ENCODE measurements at places on chromosomes 16 and 17.

DNA sequence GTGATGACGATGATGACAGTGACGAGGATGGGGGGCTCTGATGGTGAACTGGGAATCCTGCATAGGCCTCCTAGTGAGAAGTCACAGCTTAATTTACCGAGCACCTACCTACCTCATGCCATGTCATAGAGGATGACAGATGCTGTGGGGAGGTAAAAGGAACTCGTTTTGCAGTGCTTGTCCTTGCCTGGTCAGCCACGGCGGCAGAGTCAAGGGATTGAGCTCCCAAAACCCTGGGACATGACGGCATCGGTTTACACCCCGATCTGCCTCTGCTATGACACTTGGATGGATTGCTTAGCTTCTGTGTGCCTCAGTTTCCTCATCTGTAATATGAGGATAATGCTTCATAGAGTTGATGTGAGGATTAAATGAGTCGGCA is 103.2 kb downstream of the NTN1 start:
- no peak for DNase-seq

DNA sequence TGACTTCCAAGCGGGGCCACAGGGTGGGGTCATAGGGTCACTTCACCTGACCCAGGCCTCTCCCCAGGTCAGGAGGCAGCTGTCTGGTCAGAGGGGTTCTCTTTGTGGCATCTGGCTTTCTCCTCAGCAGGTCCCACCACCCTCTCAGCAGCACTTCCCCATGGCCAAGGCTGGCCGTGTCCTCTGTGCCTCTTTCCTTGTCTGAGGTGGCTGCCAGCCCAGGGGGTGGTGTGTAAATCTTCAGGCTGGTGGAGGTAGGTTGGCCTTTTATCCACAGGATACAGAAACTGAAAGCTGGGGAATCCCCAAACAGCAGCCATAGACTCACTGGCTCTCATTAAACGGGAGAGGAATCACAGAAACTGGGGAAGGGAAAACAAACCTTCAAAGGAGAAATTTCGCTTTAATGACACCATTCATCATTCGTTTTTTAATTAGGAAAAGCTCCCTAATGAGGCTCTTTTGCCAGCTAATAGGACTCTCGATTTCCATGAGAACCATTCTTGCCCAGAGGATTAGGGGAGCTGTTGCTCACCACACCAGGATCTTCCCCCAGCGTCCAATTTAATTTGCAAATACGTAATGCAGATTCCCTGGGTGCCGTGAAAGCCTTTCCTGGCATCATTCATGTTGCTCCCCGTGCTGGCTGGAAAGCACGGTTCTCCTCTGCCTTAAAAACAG is 18.0 kb downstream of the C17orf75 start:
- DNase-seq = peak; percentile 29

DNA sequence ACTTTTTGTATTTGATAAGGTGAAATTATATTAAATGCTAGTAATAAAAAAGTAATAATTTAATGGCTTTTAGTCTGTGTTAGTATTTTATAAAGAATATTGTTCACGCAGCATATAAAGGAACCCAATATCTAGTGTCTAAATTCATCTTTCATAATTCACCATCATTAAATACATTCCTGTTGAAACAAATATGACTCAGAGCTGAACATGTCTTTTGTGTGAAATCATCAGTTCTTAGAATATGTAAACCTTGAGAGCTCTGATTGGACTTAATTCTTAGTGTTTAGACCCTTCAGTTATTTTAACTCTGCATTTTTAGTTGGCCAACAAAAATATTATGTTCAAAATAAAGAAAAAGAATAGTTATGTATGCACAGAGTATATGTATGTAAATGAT is 71.8 kb downstream of the ABHD15 start:
- DNase-seq = no peak

DNA sequence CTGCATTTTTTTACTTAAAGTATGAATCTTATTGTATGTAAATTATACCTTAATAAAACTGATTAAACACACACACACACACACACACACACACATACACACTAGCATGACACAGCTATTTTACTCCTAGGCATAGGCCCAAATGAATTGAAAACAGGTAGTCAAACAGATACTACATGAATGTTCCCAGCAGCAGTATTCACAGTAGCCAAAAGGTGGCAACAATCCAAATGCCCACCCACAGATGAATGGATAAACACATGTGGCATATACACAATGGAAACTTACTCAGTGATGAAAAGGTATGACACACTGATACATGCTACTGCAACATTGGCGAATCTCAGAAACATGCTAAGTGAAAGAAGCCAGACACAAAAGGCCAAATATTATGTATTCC is 223.5 kb downstream of the CYB561 start:
- DNase-seq = no peak

GRCh38 chr17:42618442-42619150 is 9.1 kb downstream of the TUBG1 start:
- DNase-seq = no peak

DNA sequence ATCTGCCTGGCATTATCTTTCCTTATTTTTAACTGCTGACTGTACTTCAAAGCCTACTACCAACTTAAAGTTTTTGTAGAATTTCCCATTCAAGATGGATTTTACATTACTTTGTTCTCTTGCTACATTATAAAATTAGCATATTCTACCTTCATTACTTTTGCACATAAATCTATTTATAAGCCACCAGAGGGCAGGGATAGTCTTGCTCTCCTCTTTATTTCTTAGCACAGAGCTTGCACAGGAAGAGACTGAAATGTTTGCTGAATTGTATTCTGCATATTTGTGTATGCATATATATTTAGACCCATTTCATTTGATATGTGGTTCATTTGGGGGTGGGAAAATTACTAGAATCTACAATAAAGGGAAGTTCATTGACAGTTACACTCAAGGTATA is 108.0 kb downstream of the SKAP1 start:
- no peak for DNase-seq

- no peak for DNase-seq
These were observed 200.3 kb downstream of the MSI2 start for GRCh38 chr17:57456622-57457021.

DNA sequence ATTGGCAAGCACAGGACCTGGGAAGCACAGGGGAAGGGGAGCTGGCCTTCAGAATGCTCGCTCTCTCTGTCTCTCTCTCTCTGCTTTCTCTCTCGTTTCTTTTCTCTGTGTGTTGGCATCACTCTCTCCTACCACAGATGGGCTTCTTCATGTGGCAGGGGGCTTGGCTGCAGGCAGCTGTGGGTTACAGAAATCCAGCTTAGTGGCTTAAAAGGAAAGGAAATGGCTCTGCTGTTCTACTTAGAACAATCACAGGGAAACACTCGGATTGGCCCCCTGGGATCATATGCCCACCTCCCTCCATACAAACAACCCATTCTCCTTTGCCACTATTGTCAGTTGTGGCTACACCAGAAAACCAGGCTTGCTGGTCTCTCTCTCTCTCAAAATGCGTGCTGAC is 20.4 kb downstream of the TBX2 start:
- DNase-seq = no peak

DNA sequence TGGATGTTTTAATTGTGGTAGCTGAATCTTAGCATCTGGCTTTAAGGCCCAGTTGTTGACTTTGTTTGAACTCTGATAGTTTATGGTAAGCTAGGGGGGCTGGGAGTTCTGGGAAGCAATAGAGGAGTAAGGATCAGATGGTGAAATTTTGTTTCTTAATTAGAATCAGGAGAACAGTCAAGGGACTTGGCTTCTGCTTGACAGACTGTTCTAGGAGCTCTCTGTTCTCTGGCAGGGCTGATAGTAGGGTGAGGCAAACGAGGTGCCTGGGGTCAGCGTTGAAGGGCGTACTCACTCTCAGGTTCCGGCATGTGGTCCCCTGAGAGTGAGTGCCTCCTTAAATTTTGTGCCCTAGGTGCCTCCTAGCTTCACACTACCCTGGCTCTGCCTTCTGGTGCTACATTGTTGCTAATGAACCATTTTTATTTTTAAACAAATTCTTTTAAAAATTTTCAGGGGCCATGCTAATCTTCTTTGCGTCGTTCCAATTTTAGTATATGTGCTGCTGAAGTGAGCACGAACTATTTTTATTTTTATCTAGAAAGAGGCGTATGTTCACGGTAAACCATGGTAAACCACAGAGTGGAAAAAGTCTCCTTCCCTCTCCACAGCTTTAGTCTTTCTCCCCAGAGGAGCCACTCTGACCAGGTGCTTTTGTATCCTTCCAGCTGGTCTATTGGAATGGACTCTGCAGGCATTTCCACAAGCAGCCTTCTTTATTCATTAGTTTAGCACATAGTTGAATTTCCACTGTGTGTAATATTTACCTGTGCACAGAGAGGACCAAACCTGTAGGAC is 19.7 kb downstream of the SLC7A6 start:
- peak; percentile 36 for DNase-seq

GRCh38 chr16:8708536-8708935 is 34.1 kb downstream of the ABAT start:
- DNase-seq = no peak

DNA sequence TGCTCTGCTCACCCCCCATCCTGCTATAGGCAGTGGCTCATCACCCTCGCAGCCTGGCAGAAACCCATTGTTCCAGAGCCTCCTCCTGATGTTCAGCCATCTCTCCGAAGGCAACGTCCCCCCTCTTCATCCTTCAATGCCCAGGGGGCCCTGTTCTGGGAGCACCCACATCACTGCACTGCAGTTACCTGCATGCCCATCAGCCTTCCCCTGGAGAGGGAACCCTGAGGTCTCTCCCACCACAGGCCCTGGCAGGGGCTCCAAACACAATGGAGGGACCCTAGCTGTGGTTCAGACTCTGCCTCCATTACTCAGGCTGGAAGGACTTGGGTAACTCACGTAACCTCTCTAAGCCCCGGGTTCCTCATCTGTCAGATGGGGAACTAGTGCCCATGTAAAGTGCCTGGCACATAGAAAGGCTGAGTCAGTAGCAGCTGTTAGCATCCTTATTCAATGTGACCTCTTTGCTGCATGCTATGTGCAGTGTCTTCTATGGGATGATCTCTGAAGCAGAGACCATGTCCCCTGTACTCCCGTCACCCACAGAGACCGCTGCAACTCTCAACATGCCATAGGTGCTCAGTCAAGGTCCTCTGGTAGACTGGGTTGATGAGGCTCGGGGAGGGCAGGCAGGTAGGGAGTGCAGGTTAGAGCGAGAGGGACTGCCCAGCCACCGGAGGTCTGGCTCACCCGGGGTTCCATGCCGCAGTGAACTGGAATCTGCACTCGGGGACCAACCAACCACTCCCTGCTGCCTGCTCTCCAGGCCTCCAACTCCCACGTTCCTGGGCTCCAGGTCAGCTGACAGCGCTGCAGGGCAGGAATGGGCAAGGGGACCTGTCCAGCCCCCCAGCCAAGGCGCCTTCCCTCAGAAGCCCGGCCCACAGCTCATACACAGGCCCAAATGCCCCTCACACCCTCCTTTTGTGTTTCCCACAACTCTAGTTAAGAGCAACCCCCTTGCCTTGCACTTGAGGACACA is 233.2 kb downstream of the ZNF423 start:
- DNase-seq = no peak

GRCh38 chr16:68377667-68378393 is 67.0 kb downstream of the PRMT7 start:
- DNase-seq = no peak

DNA sequence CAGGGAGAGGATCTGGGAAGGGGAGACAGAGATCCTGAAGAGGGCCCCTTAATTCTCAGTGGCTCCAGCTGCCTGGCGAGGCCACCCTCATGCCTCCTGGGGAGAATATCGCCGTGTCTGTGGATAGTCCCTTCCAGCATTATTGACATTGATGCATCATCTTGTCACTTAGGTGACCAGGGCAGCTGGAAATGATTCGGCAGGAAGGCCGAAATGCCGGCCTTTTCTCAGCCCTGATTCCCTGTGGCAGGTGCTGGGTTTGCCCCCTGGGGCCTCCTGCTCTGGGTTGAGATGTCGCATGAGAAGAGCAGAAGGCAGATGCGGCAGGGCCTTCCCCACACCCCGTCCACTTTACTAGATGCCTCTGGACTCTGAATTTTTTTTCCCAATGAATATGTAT is 89.5 kb downstream of the RAP1GAP2 start:
- DNase-seq = no peak

DNA sequence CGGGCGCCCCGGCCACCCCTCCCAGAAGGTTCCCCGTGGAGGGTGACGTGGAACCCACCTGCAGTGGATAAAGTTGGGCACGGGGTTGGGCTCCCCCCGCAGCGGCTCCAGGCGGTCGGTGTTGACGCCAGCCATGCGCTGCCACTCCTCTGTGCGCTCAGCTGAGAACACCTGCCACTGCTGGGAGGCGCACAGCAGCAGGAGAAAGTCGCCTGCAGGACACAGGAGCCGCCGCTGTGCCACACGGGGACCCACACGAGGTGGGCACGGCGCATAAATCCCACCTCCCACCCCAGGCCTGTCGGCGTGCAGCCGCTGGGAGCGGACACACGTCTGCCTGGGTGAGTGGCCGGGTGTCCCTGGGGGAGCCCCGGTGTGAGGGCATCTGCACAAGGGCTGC is 20.7 kb downstream of the CTU2 start:
- no peak for DNase-seq

DNA sequence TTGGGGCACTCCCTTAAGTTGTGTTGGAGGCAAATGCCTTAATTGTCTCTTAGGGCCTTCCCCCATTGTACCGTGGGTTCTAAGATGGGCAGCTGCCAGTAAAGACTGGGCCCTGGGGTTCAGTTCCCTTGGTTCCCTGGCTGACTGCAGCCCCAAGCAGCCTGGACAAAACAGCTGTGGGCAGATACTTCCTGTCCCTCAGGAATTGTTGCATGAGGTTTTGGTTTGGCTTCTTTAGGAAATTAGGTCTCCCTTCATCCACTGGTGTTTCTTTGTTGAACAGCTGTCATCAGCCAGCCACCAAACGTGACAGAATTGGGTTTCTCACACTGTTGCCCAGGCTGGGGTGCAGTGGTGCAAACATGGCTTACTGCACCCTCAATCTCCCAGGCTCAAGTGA is 42.0 kb upstream of the ETV4 start:
- DNase-seq = no peak

- DNase-seq = no peak
These were observed 288.3 kb upstream of the TNRC6C start for GRCh38 chr17:77670173-77670572.

- no peak for DNase-seq
These were observed 25.0 kb upstream of the GNG13 start for GRCh38 chr16:825341-826061.
